ENCODE measurements at places on chromosomes 16 and 17. TPM values are rescaled to one million over a fixed set of nuclear protein-coding genes. Genes with fewer than 3 reads are reported as not detected.

Gene NOD2
- 2.5 TPM for total RNA-seq

- no peak overlapping the region for H3K4me3 ChIP-seq
- no peaks in the 10 kb centered on the region for H3K36me3 ChIP-seq
- DNase-seq = no peak
Measured at GRCh38 chr17:246851-247421, 65.5 kb upstream of the DOC2B start.

GRCh38 chr17:57899822-57900221 is 50.0 kb upstream of the MRPS23 start:
- DNase-seq = no peak
- H3K4me1 ChIP-seq = peaks cover 95% of the 10 kb centered on the region
- H3K27ac ChIP-seq = peak overlapping the region; percentile 79
- no peaks in the 10 kb centered on the region for H3K36me3 ChIP-seq
- no peak overlapping the region for H3K4me3 ChIP-seq

GRCh38 chr17:70078549-70078948 is 3.5 kb downstream of the KCNJ16 start:
- no peak overlapping the region for H3K27ac ChIP-seq
- no peak for DNase-seq
- no peak overlapping the region for H3K4me3 ChIP-seq

DNA sequence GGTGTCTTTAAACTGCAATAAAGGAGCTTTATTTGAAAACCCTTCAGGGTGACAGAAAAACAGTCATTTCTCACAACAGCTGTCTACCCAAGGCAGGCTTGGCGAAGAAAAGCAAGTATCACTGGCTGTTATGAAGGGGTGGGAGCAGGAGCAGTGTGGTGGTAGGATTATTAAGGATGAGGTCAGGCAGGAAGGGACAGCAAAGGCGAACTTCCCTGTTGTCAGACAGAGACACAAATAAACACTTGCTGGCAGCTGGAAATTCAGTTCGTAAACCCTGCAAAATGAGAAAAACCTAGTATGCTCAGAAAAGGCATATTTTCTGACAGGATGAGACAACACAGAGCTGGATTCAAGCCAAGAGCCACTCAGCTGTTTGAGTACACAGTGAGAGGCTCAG is 416.3 kb upstream of the CDH5 start:
- H3K4me1 ChIP-seq = no peaks in the 10 kb centered on the region
- no peaks in the 10 kb centered on the region for H3K27me3 ChIP-seq
- H3K36me3 ChIP-seq = no peaks in the 10 kb centered on the region
- no peak overlapping the region for H3K27ac ChIP-seq
- DNase-seq = no peak

Gene KCNH6
- total RNA-seq = not detected

DNA sequence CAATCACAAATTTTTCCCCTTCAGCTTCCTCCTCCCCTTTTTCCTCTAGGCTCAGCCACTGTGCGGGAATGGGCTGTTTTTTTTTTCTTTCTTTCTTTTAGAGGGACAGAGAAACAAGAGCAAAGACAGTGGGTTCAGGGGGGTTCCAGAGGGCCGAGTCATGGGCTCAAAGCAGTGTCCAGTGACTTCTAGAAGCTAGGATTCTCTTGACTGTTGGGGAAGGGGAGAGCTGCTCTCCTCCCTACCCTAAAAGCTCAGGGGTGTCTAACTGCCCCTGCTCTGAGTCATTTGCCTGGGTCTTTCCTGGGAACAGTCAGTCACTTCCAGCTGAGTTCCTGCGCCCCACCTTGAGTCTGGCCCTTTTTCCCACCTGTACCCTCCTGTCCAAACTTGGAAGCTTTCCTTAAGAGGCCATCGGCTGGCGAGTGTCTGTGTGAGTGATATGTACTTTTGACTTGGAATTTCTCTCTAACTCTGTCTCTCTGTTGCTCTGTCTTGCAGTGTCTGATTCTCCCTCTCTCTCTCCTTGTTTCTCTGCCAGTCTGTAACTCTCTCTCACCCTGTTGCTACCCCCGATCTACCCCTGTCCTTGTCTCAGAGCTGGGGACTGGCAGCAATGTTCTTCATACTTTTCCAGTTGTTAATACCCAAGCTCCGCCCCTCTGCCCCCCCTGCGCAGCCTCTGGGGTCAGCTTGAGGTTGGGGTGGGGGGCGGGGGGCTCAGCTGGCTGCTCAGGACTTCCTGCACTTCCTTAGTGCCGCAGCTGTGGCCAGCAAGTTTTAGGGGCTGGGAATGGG is 2.4 kb downstream of the THRA start:
- H3K27ac ChIP-seq = peak overlapping the region; percentile 96
- no peak for DNase-seq
- H3K4me1 ChIP-seq = peaks cover 73% of the 10 kb centered on the region

Gene MMP28
- total RNA-seq = 127 TPM

DNA sequence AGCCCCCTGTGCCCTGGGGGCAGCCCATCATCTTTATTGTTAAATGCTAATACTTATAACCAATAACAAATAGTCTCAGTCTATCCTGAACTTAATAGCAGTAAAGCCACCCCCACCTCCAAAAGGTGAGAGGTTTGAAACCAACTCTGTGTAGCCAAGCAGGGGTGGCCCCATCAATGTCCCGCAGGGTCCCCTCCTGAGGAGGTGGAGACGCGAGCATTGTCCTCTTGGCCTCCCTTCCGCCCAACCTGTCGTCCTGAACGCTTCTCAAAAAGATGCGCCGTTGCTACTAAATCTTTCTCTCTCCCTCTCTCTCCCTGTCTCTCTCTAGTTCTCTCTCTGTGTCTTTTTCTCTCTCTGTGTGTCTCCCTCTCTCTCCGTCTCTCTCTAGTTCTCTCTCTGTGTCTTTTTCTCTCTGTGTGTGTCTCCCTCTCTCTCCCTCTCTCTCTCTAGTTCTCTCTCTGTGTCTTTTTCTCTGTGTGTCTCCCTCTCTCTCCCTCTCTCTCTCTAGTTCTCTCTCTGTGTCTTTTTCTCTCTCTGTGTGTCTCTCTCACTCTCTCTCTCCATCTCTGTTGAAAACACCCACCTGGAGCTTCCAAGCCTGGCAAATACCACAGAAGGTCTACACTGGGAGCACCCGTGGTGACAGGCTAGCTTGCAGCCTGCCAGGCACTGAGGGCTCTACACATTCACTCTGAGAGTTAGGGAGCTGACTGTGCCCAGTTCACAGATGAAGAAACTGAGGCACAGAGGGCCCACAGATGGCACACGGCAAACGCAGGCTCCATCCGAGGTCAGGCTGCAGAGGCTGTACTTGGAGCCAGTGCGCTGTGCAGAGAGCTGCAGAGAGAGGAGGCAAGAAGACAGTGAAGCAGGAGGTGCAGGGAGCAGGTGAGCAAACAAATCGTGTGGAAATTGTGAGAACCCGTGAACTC is 185.9 kb downstream of the C16orf95 start:
- no peaks in the 10 kb centered on the region for H3K36me3 ChIP-seq
- peaks cover 23% of the 10 kb centered on the region for H3K4me1 ChIP-seq
- H3K27me3 ChIP-seq = no peaks in the 10 kb centered on the region
- DNase-seq = no peak
- peak overlapping the region; percentile 83 for H3K27ac ChIP-seq
- no peak overlapping the region for H3K4me3 ChIP-seq

GRCh38 chr16:10339777-10340732 is 45.8 kb upstream of the ATF7IP2 start:
- DNase-seq = no peak
- H3K4me1 ChIP-seq = no peaks in the 10 kb centered on the region
- H3K27ac ChIP-seq = no peak overlapping the region
- H3K36me3 ChIP-seq = no peaks in the 10 kb centered on the region
- no peak overlapping the region for H3K4me3 ChIP-seq
- no peaks in the 10 kb centered on the region for H3K27me3 ChIP-seq

Gene GLTPD2
- not detected for total RNA-seq

Gene VAT1L
- total RNA-seq = 21.6 TPM

- H3K27me3 ChIP-seq = no peaks in the 10 kb centered on the region
- H3K4me3 ChIP-seq = no peak overlapping the region
- no peaks in the 10 kb centered on the region for H3K4me1 ChIP-seq
Measured at GRCh38 chr16:87012954-87013938, 303.9 kb downstream of the C16orf95 start.

DNA sequence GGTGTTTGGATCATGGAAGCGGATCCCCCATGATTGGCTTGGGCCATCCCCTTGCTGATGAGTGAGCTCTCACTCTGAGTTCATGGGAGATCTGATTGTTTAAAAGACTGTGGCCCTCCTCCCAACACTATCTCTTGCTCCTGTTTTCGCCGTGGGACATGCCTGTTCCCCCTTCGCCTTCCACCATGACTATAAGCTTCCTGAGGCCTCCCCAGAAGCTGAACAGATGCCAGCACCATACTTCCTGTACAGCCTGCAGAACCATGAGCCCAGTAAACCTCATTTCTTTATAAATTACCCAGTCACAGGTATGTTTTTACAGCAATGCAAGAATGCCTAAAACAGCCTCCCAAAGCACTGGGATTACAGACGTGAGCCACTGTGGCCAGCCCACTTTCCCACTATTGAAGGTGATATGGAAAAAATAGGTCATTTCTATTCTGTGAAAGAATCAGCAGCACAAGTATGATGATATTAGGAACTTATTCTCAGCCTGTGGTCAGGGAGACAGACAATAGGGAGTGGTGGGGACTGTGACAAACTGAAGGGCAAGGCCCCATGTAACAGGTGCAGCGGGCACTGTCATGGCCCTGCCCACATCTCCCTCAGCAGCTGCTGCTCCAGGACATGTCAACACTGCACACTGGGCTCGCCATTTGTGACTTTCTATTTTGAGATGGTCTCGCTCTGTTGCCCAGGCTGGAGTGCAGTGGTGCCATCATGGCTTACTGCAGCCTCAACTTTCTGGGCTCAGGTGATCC is 33.7 kb upstream of the LITAF start:
- no peaks in the 10 kb centered on the region for H3K27me3 ChIP-seq
- no peak overlapping the region for H3K4me3 ChIP-seq
- H3K27ac ChIP-seq = no peak overlapping the region
- no peak for DNase-seq

GRCh38 chr17:18172531-18173278 is 10.9 kb upstream of the ALKBH5 start:
- no peaks in the 10 kb centered on the region for H3K4me1 ChIP-seq
- H3K36me3 ChIP-seq = no peaks in the 10 kb centered on the region
- DNase-seq = no peak
- H3K27ac ChIP-seq = no peak overlapping the region
- no peaks in the 10 kb centered on the region for H3K27me3 ChIP-seq
- no peak overlapping the region for H3K4me3 ChIP-seq

GRCh38 chr16:78591682-78592103 is 492.2 kb downstream of the WWOX start:
- H3K4me3 ChIP-seq = no peak overlapping the region
- DNase-seq = no peak
- no peak overlapping the region for H3K27ac ChIP-seq
- H3K4me1 ChIP-seq = no peaks in the 10 kb centered on the region
- H3K27me3 ChIP-seq = no peaks in the 10 kb centered on the region

DNA sequence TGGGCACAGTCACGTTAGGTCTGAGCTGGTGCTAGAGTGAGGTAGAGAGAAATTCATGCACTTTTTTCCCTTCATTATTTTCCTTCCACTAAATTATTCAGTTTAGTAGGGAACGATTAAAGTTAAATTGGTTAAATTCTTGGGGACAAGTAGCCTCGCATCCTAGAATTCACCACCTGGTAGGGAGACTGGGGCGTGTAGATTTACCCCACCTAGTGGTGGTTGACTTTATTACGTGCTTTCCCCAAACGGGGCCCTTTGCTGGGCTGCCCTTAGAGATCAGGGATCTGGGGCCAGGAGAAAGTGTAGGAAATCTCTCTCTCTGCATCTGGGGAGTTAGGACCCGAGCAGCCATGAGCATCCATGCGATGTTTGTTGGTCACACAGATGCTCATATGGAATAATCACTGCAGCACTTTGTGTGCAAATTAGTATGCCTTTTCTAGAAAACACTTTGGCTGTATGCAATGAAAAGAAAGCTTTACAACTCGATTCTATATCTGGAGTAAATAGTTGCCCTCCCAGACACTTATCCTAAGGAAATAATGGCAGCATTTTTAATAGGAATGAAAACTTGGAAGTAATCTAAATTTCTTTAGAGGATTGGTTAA is 107.0 kb downstream of the PLCG2 start:
- no peak overlapping the region for H3K27ac ChIP-seq
- DNase-seq = no peak
- no peaks in the 10 kb centered on the region for H3K36me3 ChIP-seq
- H3K27me3 ChIP-seq = no peaks in the 10 kb centered on the region

Gene UBE2I
- 114 TPM for total RNA-seq

DNA sequence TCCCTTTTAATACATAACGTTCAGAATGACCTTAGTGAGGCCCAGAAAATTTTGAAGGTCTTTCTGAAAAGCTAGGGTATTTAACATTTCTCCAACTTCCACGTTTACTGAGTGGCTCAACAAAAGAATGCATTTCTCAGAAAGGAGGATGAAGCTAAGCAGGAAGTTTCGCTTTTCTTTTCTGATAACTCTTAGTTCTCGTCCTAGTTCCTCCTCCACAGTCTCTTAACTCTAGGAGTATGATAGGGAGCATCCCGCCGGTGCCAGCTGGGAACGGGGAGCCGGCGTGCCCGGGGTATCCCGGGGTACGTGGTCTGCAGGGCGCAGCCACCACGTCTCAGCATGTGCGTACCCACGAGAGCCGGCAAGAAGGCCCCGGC is 363 bp downstream of the KARS1 start:
- H3K27ac ChIP-seq = peak overlapping the region; percentile 99
- H3K36me3 ChIP-seq = no peaks in the 10 kb centered on the region
- no peaks in the 10 kb centered on the region for H3K27me3 ChIP-seq
- DNase-seq = no peak
- peak overlapping the region; percentile 82 for H3K4me3 ChIP-seq
- H3K4me1 ChIP-seq = peaks cover 68% of the 10 kb centered on the region

- H3K27me3 ChIP-seq = peaks cover 89% of the 10 kb centered on the region
- no peak for DNase-seq
- H3K27ac ChIP-seq = peak overlapping the region; percentile 40
- H3K4me3 ChIP-seq = no peak overlapping the region
- H3K4me1 ChIP-seq = peaks cover 36% of the 10 kb centered on the region
Measured at GRCh38 chr16:1333854-1334700, 632 bp downstream of the BAIAP3 start.

GRCh38 chr17:42681976-42682721 is at the start of gene CNTNAP1:
Gene CNTNAP1, plus strand, starts transcription at chr17:42682531. Its CDS starts 299 bp downstream, at chr17:42682830.
- DNase-seq = no peak
- peaks cover 67% of the 10 kb centered on the region for H3K4me1 ChIP-seq
- no peaks in the 10 kb centered on the region for H3K27me3 ChIP-seq
- H3K27ac ChIP-seq = peak within 1 kb of the TSS; percentile 37
- peaks cover 22% of the 10 kb centered on the region for H3K36me3 ChIP-seq

DNA sequence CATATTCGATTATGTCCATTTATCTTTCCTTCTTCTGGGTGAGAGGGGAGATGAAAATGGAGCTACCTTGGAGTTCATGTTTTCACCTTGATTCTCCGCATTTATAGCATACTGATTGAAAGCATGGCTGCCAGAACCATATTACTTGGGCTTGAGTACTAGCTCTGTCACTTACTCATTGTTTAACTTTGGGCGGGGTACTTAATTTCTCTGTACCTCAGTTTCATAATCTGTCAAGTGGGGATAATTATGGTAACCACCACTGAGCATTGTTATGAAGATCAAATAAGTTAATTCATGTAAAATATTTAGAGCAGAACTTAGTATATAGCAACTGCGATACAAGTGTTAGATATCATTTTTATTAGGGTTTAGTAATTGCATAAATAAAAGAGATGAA is 65.2 kb downstream of the FTO start:
- H3K27ac ChIP-seq = no peak overlapping the region
- no peak overlapping the region for H3K4me3 ChIP-seq
- H3K4me1 ChIP-seq = peaks cover 8% of the 10 kb centered on the region
- no peaks in the 10 kb centered on the region for H3K36me3 ChIP-seq
- H3K27me3 ChIP-seq = no peaks in the 10 kb centered on the region
- DNase-seq = no peak
